ENCODE measurements at places on chromosomes 2 and 18.

GRCh38 chr2:64284751-64285150, 140.5 kb upstream of the PELI1 start:
- DNase-seq = no peak

- no peak for DNase-seq
These were observed 657.2 kb downstream of the IRS1 start for GRCh38 chr2:226142463-226142862.

DNA sequence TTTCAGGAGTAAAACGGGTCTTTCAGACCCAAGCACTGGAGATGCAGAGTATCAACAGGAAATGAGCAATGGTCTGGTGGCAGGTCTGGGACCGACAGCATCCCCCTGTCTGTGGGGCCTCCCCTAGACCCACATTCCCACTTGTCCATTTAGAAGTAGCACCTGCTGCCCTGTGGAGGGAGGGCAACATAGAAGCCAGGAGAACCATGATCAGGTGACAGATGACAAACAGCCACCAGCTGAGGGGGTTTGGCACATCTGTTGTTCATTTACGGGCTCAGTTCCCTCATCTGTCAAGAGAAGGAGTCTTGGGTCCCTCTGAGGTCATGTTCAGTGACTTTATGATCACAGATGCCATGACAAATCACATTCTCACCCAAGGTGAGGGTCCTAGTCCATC, 77.9 kb upstream of the SLC66A3 start:
- no peak for DNase-seq

GRCh38 chr2:216181351-216181750, 72.2 kb downstream of the XRCC5 start:
- no peak for DNase-seq

DNA sequence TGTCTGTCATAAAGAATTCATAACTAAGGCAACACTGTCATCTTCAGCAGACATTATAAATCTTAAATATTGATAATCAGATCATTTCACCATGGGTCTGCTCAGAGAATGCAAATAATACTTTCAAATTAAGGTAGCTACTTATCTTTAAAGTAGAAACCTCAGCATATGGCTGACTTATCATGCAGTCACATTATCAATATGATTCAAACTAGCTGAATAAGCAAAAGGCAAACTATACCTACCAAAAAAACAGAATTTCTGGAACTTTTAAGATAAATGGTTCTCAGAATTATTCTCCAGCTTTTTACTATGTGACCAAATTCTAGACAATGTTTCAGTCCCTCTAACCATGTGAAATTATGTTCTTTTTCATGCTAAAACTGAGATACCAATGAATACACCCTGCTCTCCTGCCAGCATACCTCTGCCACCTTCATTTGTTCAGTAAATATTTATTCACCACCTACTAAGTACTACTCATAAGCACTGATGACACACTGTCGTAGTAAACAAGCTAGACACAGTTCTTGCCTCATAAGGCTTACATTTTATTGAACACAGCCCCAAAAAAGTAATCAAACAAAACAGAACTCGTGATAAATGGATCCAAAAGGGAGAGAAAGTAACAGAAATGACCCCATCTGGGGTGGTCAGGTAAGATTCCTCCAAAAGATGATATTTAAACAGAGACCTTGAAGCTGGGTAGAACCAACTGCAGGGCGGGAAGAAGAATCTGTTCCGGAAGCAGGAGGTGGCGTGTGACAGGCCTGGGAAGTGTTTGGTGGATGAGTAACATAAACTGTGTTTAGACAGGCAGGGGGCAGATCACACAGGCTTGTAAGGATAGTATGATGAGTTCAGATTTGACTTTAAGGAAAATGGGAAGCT, 17.7 kb downstream of the SPIRE1 start:
- DNase-seq = peak; percentile 66

DNA sequence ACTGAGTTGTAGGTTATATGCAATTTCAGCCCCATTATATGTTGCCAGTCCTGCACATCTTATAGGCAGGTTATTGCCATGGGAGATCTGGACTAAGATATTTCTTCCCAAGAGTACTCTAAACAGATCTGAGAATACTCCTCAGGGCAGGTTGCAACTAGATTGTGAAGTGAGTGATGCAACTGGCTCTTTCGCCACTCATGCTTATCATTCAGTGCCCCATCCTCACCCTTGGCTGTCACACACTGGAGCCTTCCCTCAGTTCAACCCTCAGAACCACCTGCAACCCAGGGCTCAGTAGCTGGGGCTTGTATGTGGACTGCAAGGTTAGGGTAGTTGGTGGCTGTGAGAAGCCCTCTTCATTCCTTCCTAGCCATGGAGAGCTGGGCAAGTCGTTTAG, 14.1 kb downstream of the MERTK start:
- no peak for DNase-seq

GRCh38 chr2:20454036-20454981, 7.4 kb downstream of the RHOB start:
- no peak for DNase-seq

- DNase-seq = no peak
These were observed 175.7 kb downstream of the METTL4 start for GRCh38 chr18:2395427-2396161.

GRCh38 chr18:13288509-13289133, 70.1 kb downstream of the LDLRAD4 start:
- peak; percentile 6 for DNase-seq

- no peak for DNase-seq
These were observed 1019.5 kb downstream of the TMEM182 start for GRCh38 chr2:103781313-103781712.

DNA sequence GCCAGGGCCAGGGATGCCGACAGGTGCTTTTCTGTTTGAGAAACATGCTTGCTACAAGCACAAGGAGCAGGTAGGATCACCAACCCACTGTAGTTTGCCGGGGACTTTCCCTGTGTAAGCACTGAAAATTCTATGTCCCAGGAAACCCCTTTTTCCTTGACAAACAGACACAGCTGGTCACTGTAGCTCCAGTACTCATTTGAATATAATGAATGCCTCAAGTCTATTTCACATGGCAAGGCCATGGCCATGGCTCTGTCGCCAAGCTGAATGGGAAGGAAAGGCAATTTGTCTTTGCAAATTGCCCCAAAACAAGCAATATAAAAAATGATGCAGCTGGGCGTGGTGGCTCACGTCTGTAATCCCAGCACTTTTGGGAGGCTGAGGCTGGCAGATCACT, 49.6 kb upstream of the IGFBP2 start:
- DNase-seq = no peak

DNA sequence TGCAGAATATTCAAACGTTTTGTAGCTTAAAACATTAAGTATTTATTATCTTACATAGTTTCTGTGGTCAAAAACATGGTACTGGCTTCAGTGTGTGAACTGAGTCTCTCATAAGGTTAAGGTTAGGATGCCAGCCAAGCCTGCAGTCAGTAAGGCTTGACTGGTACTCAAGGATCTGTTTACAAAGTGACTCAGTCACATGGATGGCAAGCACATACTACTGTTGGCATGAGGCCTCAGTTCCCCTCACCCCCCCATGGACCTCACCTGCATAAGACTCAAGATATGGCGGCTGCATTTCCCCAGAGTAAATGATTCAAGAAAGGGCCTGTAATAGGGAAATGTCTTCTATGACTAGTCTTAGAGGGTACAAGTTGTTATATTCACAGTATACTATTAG, 1167.5 kb downstream of the DPP10 start:
- no peak for DNase-seq

- DNase-seq = no peak
These were observed 39.6 kb downstream of the INHBB start for GRCh38 chr2:120385355-120386127.

GRCh38 chr2:55556809-55557208, 37.3 kb downstream of the CFAP36 start:
- DNase-seq = no peak

DNA sequence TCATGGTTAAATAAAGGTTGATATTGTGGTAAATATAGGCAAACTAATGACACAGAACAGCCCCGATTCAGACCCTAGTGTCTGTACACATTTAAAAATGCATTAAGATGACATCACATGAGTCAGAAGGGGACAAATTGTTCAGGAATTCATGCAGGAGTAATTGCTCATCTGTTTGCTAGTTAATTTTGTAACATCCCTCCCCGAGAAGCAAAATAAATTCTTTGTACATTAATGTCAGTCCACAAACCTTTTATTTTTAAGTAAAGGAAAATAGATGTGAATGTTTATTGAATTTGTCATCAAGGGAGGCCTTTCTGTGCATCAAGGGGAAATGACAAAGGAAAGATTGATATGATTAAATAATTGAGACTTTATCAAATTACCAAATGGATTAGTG, 69.9 kb downstream of the SH3BP4 start:
- peak; percentile 93 for DNase-seq

DNA sequence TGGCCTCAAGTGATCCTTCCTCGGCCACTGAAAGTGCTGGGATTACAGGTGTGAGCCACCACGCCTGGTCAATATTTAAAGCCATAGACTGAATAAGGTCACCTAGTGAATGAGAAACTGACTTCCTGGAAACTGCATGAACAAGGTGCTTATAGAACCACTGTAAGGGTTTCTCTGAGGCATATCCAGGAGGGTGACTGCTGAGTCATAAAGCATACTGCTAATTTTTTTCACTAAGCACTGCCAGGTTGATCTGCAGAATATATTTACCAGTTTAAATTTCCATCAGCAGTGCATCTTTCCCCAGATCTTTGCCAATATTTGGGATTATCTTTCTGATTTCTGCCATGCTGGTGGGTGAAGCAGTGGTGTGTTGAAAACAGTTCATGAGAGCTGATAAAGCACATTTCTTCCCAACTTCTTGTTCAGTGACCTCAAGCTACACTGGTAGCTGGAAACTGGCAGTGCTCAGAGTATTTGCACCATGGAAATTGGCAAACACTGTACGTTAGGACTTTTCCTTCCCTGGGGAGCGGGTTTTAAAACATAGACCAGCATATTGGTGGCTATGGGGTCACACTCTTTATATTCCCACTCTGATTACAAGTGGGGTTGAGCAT, 4.2 kb upstream of the CLIP4 start:
- DNase-seq = no peak

GRCh38 chr2:99852376-99852934, 289.9 kb downstream of the AFF3 start:
- DNase-seq = no peak

DNA sequence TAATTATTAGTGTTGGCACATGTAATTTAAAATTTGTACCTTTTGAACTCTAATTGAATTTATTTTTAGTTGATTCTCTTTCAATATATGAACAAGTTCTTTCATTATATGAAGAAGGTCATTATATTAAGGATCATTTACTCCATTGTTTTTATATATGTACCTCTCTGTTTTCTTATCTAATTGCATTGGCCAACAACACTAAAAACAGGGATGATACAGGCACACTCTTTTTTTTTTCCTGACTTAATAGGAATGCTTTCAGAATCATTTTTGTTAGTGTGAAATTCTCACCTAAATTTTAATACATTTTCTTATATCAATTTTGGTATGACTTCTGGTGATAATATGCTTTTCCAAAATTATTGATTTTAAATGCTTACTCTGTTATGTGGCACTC, 75.0 kb upstream of the SCN1A start:
- no peak for DNase-seq

DNA sequence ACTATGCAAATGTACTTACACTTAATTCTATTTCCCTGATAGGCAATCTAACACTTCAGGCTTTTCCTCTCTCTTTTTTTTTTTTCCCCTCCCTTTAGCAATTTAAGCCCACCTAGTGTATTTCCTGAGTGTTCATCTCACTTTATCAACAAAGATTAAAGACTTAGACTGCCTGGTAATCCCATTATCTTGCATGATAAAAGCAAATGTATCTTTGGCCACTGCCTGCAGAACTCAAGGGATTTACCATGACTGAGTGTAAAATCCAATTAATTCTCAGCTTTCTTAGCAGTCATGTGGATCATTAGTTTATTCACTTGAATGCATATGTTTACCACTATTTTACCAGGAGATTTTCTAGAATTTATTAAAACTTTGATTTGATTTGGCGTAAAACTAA, 1102.2 kb upstream of the GYPC start:
- no peak for DNase-seq

DNA sequence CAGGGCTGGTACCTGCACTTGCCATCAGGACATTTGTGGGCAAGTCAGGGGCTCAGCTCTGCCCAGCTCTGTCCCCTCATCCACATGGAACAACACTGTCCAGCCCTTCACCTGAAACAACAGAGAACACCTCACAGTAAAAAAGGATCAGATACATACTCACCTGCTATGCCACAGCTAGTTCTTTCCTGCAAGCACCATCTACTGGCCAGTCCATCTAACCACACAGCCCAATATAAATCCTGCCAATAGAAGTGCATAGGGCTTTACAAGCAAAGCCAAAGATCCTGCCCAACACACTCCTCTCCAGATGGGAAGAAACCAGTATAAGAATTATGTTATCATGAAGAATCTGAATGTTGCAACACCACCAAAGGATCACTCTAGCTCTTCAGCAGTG, 52.2 kb upstream of the GALNT13 start:
- DNase-seq = no peak

DNA sequence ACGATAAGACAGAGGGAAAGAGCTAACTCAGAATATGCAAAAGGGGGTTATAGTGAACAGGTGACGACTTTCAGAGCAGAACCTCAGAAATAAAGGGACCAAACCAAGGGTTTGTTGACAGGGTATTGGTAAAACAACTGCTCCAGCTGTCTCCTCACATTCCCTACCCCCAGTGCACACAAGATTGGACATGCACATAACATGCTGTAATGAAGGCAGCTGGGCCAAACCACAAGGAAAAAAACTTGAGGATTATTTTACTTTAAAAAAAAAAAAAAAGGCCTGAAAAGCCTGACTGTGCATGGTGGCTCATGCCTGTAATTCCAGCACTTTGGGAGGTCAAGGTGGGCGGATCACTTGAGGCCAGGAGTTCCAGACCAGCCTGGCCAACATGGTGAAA, 3.5 kb downstream of the RBM43 start:
- DNase-seq = peak; percentile 92

- DNase-seq = no peak
These were observed 88.8 kb upstream of the TAF1B start for GRCh38 chr2:9754532-9754887.

DNA sequence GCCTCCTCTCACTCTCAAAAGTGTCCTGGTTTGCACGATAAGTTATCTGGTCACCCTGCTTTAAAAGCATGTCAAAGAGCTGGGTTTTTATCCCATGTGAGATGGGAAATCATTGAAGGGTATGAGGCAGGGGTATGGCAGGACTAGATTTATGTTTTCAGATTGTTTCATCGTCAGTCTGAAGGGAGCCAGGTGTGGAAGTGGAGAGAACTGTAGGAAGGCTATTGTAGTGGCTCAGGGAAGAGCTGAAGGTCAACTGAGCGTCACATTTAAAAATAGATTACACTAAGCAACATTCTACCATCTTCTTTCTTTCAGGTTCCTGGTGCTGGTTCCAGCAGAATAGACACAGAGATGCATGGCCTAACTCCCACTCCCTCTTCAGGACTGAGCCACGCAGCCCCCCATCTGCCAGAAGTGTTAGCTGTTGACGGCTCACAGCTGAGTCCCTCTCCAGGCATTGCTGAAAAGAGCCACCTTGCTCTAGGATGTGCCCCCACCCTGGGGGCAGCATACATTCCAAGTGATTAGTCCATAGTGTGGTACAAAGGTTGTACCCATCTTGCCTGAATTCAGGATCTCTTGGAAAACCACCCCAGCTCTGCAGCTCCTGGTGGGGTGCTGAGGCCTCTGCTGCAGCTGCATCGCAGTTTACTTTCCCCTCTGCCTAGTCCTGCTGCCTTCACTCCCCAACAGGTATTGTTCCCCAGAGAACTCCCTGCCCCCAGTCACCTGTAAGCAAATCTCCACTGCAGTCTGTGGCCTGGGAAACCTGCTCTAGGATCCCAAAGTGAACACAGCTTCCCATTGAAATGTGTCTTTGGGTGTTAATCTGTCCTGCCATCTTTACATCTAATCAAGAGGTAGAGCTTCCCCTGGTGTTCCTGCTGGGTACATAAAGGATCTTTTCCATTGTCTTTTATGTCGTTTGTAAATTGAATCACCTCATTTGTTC, 79.5 kb upstream of the KLF7 start:
- no peak for DNase-seq

Measured in AG10803 (cell line).